ENCODE measurements at places on chromosomes 2 and 18.

DNA sequence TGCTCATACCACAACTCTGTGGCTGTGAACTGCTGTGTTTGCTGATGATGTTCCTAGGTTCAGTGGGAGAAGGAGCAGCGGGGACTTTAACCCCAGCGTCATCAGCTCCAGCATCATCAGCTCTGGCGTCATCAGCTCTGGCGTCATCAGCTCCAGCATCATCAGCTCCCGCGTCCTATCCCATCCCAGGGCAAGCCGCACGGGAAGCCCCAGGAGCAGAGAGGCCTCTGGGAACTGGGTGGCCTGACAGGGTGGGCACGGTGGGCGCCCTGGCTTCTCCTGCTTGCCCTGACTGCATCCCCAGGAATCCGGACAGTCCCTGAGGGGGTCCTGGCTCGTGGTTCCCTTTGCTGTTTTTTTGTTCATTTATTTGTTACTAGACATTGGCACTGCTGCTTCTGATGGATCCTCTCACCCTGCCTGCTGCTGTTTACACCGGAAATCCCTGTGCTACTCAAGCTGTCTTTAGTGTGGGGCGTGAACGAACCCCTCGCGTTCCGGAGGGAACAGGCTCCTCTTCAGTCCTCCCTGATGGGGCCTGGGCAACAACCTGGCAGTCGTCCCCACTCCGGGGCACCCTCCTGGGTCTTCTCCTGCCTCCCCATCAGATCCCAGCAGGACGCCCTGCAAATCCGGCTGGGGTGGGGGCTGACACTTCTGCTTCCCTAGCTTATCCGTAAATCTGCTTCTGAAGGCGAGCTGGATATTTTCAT, 67.1 kb upstream of the PXDN start:
- DNase-seq, result no peak

DNA sequence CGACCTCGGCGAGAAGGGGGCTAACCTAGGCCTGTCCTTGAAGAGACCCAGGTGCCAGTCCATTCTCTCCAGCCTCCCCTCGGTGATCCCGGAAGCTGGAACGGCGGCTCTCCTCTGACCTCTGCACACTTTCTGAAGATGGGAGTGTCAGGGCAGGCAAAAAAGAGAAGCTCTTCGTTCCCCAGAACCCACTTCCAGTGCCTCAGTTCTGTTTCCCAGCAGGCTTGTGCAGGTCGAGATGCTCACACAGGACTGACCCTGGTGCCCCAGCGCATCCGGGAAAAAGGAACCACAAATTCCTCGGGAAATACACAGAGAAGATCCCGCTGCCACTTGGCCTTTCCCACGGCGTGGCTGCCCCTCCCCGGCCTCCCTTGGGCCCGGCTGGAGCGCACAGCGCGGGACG, 681 bp upstream of the PTPN18 start:
- DNase-seq, result no peak

GRCh38 chr18:6744816-6745455, 15.4 kb downstream of the ARHGAP28 start:
- no peak for DNase-seq

- no peak for DNase-seq
These were observed 105.6 kb upstream of the NABP1 start for GRCh38 chr2:191572319-191572718.

- DNase-seq, result peak; percentile 4
These were observed 469.4 kb upstream of the SMIM21 start for GRCh38 chr18:75896865-75897264.

- DNase-seq, result no peak
These were observed 1.0 kb upstream of the ZNF532 start for GRCh38 chr18:58863539-58864145.

DNA sequence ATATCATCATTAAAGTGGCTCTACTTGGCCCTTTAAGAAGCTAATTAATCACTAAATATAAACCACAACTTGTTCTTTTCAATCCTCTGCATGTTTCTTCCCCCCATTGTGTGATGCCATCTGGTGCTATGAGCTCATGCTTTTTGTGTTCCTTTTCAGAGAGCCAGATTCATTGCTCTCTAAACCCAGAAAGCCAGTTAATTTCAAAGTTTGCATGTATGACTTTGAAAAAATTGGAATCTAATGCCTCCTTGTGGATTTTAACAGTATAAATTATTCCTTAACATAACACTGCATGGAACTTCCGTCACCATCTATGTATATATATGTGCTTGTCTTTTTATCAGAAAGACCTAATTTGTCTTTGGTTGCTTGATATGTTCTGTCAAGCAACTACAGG, 31.1 kb downstream of the TMEM178A start:
- no peak for DNase-seq

GRCh38 chr2:69571189-69571588, 72.3 kb downstream of the AAK1 start:
- no peak for DNase-seq

DNA sequence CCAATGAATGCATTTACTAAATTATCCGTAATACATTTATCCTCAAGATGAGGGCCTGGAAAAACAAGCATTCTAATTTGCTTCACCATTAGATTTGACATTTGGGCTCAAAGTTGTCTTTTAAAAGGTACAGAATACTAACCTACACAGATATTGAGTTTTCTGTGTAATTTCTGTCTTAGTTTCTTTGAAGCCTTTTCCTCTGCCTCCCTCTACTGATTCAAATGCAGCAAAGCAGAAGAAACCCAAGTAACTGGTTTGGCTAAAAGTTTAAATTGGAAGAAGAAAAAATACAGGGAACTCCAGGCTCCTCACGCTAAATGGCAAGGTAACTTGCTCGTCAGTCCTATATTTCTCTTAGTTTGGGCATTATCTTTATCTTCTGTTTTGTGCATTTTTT, 53.3 kb upstream of the SLC5A7 start:
- DNase-seq, result peak; percentile 25
